NCI-H187 (cell line): ENCODE measurements at places on chromosomes 11 and 22.
A peak's percentile ranks its signal among the peaks of the same experiment; 100 is the strongest.

DNA sequence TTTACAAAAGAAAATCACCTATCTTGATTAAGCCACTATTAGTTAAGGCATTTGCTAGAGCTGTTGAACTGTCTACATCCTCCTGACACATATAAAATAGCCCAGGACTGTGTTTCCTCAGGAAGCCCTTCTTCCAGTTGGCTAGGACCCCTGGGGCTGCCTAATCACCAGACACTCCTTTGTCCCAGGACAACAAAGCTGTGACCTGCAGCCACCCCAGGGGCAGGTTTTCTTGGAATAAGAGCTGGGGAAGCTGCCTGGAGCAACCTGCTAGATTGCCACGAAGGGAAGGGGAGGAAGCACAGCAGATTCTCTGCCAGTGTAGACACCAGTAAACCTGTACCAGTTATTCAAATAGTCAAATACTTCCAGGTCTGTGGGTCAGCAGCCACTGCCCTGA lies 17.6 kb downstream of the CHST1 start:
- no peak for DNase-seq

- no peak for DNase-seq
These were observed 38.3 kb downstream of the NCAM1 start for GRCh38 chr11:112999520-112999919.

DNA sequence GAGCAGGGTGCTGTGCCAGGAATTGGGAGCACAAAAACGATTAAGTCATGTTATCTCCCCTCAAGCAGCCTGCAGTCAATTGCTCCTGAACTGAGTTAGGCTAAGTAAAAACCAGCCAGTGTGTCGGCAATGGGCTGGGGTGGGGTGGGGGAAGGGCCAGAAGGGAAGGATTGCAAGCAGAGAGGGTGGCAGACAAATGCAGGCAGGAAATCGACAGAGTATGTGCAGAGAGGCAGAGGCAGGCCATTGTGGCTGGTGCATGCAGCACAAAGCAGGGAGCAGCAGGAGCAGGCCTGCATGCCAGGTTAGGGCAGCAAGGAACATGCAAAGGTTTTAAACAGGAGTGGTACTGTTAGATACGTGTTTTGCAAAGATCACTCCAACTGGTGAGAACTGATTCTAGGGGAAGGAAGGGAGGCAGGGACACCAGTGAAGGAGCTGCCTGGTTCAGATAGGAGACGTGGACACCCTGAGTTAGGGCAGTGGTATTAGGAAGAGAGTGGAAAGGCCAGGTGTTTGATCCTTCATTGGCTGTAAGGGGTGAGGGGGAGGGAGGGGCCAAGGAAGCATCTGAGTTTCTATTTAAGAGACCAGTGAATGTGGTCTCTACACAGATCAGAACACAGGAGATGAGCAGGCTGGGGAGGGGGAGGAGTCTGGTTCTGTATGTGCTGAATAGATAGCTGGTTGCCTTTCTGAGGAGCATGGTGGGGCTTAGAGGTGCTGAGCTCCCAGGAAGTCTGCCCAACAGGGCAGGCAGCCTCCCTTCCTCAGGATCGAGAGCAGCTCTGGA lies 70.8 kb upstream of the PHOX2A start:
- DNase-seq, result no peak

GRCh38 chr11:68933605-68934320 lies 30.1 kb downstream of the IGHMBP2 start:
- DNase-seq, result no peak

GRCh38 chr11:36357831-36358230 lies 61.7 kb downstream of the PRR5L start:
- DNase-seq, result no peak

DNA sequence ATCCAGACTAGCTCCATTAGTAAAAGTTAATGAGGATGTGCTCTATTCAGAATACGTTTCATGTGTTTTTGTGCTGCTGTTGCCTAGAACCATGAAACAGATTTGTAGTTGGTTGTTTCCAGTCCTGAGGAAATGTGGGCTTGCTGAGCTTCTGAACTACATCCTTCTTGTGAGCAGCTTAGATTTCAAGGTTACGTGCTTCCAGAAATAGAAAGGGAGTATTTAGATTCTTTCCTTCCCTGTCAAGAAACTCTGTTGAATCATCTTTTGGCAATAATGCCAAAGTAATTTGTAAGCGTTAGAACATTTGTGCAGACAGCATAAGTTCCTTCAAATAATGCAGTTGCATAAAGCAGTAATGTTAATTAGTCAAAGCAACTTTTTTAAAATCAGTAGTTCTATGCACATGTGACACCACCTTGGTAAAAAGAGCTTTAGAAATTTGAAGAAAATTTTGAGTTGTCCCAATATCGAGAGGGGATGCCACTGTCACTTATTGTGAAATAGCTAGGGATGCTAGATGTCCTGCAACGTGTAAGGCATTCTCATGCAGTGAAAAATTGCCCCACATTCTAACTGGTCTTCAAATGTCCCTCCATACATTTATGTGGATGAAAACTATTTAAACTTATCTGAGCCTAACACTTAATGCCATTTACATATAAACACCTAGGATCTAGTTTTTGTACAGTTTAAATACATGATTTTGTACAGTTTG lies 169.6 kb downstream of the ETS1 start:
- no peak for DNase-seq

GRCh38 chr22:50177537-50178470 lies 7.3 kb downstream of the PANX2 start:
- DNase-seq, result no peak

- DNase-seq, result no peak
These were observed 7.8 kb upstream of the MMP3 start for GRCh38 chr11:102850973-102851745.

GRCh38 chr11:19953909-19954308 lies 206.4 kb downstream of the DBX1 start:
- no peak for DNase-seq

DNA sequence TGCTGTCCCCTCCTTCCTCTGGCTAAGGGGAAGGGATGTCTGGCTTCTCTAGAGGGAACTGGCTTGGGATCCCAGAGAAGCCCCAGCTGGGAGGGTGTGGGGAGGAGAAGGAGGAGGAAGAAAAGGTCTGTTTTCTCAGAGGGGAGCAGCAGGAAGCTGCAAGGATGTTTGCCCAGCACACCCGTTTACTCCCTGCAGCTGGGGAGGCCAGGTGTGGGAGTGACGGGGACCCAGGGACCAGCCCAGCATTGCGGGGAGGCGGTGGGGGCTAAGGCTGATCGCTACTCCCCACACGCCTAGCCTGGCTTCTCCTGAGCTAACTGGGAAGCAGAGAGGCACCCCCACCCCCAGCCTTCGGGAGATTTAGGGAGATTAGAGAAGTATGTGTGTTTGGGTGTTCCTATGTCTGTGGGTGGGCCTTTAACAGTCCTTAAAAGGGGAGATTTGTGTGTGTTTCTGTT lies 3.9 kb downstream of the CREB3L1 start:
- no peak for DNase-seq

DNA sequence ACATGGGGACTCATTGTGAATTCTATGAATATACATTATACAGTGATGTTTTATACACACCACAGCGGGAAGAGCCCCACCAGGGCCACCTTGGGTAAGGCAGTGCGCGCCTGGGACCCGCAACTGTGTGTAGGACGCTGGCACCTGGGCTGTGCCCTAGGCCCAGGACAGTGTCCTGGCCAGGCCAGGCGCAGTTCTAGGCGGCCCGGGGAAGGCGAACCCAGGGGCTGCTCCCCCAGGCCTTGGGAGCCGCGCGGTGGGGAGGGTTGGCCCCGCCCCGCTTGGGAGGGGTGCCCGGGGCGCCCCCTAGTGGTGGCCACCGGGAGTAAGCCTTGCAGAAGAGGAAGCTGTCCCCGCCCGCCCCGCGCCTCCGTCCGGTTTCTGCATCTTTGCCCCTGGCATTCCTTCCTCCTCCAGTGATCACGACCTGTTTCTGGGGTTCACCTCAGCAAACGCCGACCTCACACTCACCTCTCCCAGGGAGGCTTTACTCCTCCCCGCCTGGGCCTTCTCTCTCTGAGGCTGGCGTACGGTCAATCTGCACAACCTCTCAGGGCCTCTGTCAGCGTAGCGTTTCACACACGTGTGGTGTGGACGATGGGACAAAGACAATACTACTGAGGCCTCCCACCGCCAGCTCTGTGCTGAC lies 9.5 kb upstream of the EHD1 start:
- peak; percentile 14 for DNase-seq

GRCh38 chr22:47088480-47089158 lies 326.2 kb downstream of the TBC1D22A start:
- no peak for DNase-seq

DNA sequence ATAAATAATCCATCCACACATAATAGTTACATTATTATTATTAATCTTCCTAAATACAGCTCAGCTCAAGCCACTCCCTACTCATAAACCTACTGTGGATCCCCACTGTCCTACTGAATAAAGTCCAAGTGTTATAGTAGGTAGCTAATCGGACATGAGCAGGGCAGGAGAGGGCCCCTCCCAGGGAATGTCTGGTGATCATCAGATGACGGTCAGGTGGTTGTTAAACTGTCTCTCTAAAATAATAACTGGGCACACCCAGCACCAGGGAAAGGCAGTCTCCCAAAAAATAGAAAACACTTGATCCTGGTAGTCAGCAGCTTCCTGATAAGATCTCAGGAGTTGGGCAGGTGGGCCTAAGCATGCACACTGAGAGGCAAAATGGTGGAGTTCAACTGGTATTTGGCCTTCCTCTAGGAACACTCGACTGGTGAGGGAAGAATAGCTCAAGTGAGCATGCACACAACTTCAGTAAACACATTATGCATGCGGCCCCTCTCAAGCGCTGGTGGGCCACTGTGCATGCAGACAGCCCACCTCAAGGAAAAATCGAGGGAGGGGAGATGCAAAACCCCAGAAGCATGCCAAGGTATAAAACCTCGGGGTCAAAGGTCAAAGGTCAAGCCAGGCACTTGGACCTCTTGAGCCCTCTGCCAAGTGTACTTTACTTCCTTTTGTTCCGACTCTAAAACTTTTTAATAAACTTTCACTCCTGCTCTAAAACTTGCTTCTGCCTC lies 65.0 kb downstream of the LRRC32 start:
- no peak for DNase-seq
